ENCODE measurements at places on chromosomes 11 and 22.

- DNase-seq = no peak
Observed at GRCh38 chr11:79507706-79508105, 66.9 kb upstream of the TENM4 start.

DNA sequence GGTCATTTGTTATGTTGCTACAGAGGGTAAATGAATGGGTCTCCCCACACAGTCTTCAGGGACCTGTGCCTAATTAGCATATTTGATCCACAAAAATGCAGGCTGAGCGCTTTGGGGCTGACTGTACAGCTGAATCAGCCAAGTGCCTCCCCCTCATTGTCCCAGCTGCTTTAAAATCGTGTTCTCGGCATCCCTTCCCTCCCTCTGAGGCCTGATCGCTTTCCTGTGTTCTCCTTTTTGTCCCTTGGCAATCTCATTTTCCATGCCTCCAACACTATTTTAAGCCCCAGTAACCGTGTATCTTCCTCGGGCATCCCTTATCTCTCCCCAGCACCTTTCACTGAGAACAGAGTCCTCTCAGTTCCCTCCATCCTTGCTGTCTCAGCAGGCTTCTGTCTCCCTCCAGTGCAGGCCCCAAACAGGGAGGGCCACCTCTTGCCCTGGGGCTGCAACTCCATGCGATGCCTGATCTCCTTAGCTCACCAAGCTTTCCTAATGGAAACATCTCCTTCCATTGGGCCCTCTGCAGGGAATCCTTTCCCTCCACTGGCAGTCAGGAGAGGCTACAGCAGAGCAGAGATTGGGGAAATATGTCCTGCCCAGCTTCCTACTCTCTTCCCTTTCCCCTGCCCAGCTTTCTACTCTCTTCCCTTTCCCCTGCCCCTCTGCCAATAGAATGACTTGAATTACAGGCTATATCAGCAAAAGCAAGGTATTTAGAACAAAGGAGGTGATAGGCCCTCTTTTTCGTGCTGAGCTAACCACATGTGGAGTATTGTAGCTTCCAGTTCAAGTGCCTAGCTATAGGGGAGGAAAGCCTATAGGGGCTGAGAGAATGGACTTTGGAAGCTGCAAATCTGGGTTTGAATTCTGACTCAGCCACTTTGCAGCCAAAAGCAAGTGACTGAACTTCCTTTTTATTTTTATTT lies 13.8 kb downstream of the UQCR10 start:
- no peak for DNase-seq

GRCh38 chr11:31477528-31478222 lies 31.7 kb downstream of the IMMP1L start:
- DNase-seq = no peak

DNA sequence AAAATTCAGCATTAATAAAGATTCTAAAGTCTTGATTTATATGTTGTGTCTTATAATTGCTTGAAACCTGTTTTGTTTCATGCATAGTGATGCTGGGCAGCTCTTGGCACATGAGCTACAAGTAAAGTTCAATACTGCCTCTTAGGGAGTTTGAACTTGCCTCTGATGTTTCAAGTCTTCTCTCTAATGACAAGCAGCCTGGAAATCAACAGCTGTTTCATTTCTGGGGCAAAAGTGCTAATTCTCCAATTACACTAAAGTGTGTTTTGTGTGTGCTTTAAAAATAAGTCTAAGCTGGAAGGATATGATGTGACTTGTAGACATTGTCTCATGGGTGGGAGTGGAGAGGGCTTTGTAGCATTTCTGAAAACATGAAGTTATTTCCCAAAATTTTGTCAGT lies 23.7 kb upstream of the SESN3 start:
- DNase-seq = no peak
